ENCODE measurements at places on chromosomes 6 and 20. TPM values are rescaled to one million over a fixed set of nuclear protein-coding genes. Genes with fewer than 3 reads are reported as not detected.

The MYLK4 gene
- total RNA-seq: 0.17 TPM

The KIF6 gene
- total RNA-seq: 0.87 TPM

DNA sequence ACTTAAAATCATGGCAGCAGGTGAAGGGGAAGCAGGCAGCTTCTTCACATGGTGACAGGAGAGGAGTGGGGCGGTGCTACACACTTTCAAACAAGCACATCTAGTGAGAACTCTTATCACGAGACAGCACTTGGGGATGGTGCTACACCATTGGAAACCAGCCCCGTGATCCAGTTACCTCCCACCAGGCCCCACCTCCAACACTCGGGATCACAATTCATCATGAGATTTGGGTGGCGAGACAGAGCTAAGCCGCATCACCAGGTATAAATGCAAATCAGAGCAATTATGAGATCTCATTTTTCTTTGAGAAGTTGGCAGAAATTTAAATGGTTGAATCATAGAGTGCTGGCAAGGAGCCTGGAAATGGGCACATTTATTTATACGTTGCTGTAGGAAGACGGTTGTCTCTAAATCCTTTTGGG is 31.4 kb downstream of the IGF2R start:
- DNase-seq: no peak
- no peaks in the 10 kb centered on the region for H3K36me3 ChIP-seq
- H3K4me3 ChIP-seq: no peak overlapping the region
- no peak overlapping the region for H3K27ac ChIP-seq
- peaks cover 14% of the 10 kb centered on the region for H3K4me1 ChIP-seq
- no peaks in the 10 kb centered on the region for H3K27me3 ChIP-seq

- H3K27ac ChIP-seq: no peak overlapping the region
- H3K4me1 ChIP-seq: peaks cover 16% of the 10 kb centered on the region
- no peak overlapping the region for H3K4me3 ChIP-seq
- no peak for DNase-seq
- H3K27me3 ChIP-seq: no peaks in the 10 kb centered on the region
These were observed 32.8 kb downstream of the REPS1 start for GRCh38 chr6:138955262-138955661.

DNA sequence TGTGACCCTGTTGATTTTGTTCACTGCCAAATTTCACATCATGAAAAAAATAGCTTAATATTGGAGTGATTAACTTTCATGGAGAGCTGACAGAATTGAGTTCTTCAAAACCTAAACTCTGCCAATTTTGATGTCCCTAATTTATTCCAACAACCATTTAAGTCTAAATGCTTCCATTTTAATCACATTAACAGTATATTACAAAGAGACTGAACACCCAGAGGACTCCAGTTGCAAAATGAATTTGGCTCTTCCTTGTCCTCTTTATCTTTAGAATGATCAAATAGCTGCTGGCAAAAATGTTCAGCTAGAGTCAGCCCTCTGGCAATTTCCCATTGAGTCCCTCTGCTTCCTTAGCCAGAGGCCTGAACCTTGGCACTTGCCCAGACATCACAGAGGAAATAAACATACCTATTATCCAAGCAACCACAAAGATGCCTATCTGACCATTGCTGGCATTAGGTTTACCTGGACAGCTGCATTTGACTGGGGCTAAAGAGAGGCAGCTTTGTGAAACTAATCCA is 299.0 kb upstream of the STXBP5 start:
- H3K27ac ChIP-seq: no peak overlapping the region
- H3K4me1 ChIP-seq: peaks cover 4% of the 10 kb centered on the region
- H3K27me3 ChIP-seq: no peaks in the 10 kb centered on the region
- no peak for DNase-seq
- no peaks in the 10 kb centered on the region for H3K36me3 ChIP-seq

DNA sequence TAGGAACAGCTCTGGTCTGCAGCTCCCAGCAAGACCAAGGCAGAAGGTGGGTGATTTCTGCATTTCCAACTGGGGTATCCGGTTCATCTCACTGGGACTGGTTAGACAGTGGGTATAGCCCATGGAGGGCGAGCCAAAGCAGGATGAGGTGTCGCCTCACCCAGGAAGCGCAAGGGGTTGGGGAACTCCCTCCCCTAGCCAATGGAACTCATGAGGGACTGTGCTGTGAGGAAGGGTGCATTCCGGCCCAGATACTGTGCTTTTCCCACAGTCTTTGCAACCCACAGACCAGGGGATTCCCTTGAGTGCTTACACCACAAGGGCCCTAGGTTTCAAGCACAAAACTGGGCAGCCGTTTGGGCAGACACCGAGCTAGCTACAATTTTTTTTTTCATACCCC is 21.8 kb downstream of the HDDC2 start:
- no peak for DNase-seq
- peaks cover 16% of the 10 kb centered on the region for H3K36me3 ChIP-seq
- H3K4me1 ChIP-seq: peaks cover 5% of the 10 kb centered on the region
- H3K27ac ChIP-seq: no peak overlapping the region
- no peak overlapping the region for H3K4me3 ChIP-seq

- peak; percentile 71 for DNase-seq
- H3K4me1 ChIP-seq: peaks cover 34% of the 10 kb centered on the region
- no peak overlapping the region for H3K27ac ChIP-seq
- no peaks in the 10 kb centered on the region for H3K36me3 ChIP-seq
- H3K27me3 ChIP-seq: no peaks in the 10 kb centered on the region
These were observed 236.4 kb upstream of the ASCC3 start for GRCh38 chr6:101117393-101118135.

The ABHD12 gene
- total RNA-seq: 63.8 TPM

The TMX4 gene
- total RNA-seq: 7.5 TPM

GRCh38 chr20:19976595-19977372 is 40.4 kb upstream of the NAA20 start:
- no peaks in the 10 kb centered on the region for H3K27me3 ChIP-seq
- H3K4me1 ChIP-seq: no peaks in the 10 kb centered on the region
- no peak overlapping the region for H3K27ac ChIP-seq
- no peak overlapping the region for H3K4me3 ChIP-seq
- DNase-seq: no peak
- H3K36me3 ChIP-seq: no peaks in the 10 kb centered on the region

DNA sequence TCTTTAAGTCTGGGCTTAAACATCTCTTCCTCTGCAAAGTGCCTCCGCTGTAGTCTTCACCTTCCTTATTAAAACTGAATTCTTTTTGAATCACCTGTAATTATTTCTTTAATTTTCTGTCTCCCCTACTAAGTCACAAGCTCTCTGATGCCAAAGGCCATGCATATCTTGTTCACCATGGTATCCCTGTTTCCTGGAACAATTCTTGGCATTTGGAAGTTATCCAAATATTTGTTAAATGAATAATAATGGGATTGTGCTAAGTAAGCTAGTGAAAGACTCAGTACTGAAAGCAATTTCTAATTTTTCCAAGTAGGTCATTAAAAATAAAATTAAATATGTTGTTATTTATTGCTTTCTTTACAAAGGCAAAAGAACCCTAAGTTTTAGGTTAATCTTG is 12.2 kb downstream of the SNAP91 start:
- no peaks in the 10 kb centered on the region for H3K36me3 ChIP-seq
- no peak for DNase-seq
- no peaks in the 10 kb centered on the region for H3K4me1 ChIP-seq

DNA sequence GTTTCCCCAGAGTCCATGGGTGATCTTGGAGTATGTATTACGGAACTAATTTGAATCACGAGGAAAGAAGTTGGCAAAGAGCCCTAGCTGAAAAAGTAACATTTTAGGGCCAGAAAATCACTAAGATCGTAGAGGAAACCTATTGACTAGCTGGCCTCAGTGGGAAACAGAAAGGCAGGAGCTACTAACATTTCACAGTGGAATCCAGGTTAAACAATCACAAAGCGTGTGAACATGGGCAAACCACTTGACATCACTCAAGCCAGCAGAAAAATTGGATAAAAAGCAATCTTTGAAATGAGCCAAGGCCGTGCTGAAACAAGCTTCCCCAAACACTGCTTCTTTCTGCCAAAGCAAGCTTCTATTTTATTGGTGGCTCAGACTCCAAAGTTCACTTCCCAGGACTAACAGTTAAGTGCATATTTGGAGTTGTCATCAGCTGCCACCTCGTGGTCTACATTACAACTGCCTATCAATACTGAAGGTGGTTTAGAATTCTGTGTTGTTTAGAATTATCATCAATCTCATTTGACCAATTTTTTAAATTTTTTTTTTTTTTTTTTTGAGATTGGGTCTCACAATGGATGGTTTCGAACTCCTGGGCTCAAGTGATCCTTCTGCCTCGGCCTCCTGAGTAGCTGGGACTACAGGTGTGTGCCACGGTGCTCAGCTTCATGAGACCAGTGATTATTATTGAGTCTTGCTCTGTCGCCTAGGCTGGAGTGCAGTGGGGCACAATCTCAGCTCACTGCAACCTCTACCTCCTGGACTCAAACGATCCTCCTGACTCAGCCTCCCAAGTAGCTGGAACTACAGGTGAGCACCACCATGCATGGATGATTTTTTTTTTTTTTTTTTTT is 10.6 kb downstream of the RPS10 start:
- H3K4me3 ChIP-seq: no peak overlapping the region
- peak; percentile 33 for DNase-seq
- peak overlapping the region; percentile 64 for H3K27ac ChIP-seq
- H3K36me3 ChIP-seq: peaks cover 39% of the 10 kb centered on the region
- H3K27me3 ChIP-seq: no peaks in the 10 kb centered on the region
- H3K4me1 ChIP-seq: no peaks in the 10 kb centered on the region

DNA sequence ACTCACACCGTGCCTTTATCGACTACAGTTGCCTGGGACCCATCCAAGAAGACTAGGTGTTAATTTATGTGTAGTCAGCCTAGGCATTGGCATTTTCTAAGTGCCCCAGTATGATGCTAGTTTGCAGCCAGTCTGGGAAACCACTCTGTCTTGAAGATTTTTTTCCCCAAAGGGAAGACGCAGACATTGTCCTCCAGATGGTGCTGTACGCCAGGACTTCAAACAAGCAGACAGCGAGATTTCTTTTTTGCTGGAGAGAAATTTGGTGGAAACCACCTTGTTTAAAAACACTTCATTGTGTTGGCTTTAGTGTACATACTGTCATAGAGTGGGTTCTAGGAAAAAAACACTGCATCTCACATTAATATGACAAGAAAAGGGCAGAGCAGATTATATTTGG is 30.0 kb downstream of the ALDH5A1 start:
- H3K27me3 ChIP-seq: no peaks in the 10 kb centered on the region
- H3K4me1 ChIP-seq: no peaks in the 10 kb centered on the region
- no peak overlapping the region for H3K27ac ChIP-seq
- no peaks in the 10 kb centered on the region for H3K36me3 ChIP-seq
- peak; percentile 83 for DNase-seq
- H3K4me3 ChIP-seq: no peak overlapping the region
